ENCODE measurements at places on chromosomes 7 and 10.

DNA sequence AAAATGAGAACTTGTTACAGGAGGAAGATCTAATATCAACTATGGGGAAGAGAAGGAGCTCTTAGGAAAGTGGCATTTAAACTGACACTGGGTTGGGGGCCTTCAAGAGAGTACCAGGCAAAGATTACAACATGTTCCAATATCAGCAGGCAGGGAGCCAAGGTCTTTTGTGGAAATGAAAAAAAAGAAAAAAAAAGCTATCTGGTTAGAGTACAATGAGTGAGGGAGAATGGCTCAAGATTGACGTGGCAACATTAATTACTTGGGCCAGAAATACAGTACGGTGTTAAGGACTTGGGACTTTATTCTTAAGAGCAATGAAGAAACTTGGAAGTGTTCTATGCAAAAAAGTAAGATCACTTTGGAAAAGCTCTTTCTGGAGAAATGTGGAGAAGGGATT lies 132.3 kb upstream of the CDK1 start:
- DNase-seq, result no peak

DNA sequence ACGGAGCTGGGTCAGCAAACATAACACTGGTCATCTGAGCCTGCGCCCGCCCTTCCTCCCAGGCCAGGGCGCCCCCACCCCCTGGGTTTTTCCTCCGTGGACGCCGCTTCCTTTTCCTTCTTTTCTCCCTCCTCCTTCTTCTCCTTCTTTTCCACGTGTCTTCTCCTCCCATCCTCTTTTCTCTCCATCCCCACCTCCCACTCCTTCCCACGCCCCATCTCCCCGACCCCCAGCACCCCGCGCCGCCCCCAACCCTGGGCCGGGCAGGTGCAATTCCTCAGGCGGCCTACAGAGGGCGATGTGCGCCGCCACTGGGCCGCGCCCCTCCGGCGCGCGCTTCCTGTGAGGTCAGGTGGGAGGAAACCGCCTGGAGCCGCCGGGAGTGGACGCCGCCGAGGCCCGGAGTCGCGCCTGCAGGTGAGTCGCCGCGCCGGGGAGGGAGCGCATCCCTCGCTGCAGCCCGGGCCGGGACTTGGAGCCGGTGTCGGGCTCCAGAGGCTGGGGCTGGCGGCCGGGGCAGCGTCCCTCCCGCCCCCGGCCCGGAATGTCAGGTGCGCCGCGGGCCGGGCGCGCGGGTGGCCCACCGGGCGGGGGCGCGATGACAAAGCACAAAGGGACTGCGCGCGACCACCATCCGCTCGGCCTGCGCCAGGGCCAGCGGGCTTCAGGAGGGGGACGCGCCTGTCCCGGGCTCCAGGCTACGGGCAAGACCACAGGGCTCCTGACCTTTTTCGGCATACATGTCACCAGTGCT lies at the start of gene FAM241B:
Gene FAM241B, plus strand, starts transcription at position 351 of the 754 bp plus-strand sequence. CDS start 1,497 bp downstream, outside the sequence.
- no peak for DNase-seq

DNA sequence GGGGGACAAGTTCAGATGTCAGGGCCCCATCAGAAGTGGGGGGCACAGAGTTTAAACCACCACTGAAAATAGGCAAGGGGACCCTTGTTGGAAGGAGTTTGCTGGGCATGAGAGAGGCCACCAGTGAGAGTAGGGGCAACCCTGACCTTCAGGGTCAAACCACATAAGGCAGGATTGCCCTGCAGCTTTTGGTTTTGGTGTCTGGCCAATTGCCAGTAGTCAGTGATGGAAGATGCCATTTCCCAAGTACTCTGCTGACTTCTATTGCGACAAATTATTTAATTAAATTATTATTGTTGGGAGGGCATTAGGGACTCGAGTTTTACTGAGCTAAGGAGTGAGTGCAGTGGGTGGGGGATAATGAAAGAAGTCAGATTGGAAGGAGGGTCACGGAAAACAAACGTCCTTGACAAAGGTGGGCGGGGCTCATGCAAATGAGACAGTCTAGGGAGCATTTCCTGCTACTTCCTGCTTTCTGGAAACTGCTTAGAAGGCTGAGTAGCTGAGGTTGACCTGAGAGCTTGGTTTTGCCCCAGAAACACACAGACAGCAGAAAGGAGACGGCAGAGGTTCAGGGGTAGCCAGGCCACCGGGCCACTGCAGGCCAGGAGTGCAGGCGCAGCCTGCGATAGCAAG lies 74.2 kb upstream of the ANLN start:
- no peak for DNase-seq

DNA sequence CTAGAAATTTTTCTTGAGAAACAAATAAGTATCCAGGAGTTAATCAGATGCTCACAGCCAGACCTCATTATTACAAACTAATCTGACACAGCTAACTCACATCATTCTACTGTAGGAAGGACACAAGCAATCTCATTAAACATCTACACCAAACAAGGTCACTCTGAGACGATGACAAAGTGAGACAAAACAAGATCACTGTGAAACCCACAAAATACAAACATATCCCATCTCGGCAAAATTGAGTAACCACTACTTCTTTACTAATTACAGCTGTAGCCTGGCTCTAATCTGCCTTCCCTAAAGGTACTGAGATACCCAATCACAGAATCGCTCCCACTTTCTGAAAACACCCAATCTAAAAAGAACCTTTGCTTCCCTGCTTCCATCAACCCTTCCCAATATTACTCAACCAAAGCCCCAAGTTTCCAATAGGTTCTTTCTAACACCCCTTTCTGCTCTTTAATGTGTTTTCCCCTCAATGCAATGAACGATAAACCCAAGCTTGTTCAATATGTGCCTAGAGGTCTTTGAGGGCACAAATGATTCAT lies 26.9 kb downstream of the CCDC6 start:
- DNase-seq, result no peak

- peak; percentile 14 for DNase-seq
These were observed 453.1 kb downstream of the SORCS1 start for GRCh38 chr10:106711313-106711906.

DNA sequence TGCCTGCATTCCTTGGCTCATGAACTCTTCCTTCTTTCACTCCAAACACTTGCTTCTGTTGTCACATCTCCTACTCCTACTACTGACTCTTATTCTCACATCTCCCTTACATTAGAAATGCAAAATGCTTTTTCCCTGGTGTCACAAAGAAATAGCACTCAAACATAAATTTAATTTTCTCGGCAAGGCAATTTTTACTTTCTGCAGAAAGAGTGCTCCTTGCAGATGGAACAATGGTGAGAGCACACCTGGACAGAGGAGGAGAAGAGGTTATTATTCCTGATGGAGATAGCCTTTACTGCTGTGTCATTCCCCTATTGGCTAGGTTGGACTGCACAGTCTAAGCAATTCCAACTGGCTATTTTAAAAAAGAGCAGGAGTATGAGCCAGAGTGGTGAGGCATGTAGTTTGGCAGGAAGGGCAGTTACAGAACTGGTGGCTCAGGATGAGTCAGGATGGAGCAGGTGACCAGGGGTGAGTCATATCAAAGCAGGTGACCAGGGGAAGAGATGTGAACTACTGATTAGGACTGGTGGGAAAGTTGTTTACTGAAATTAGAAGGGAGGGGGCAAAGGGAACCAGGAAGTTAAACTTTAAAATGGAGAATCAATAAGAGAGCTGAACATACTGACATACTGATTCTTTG lies 52.9 kb downstream of the CYP2C9 start:
- DNase-seq, result no peak

GRCh38 chr7:39565538-39565937 lies 666 bp upstream of the YAE1 start:
- DNase-seq, result no peak

DNA sequence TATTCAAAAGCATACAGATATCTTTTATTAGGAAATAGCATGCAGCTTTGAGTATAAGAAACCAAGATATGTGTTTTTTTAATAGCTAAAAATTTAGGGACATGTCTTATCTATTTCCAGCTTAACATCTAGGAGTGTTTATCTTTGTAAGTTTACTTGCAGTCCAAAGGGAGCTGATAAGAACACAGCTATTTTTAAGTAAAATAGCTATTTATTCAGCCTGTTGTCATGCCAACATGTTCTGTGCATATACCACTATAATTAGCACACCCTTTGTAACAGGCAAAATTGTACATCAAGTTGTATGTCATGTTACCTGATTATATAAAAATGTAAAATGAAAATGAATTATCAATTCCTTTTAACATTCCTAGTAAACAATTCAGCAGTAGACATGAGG lies 29.6 kb downstream of the FAM133B start:
- DNase-seq, result no peak

DNA sequence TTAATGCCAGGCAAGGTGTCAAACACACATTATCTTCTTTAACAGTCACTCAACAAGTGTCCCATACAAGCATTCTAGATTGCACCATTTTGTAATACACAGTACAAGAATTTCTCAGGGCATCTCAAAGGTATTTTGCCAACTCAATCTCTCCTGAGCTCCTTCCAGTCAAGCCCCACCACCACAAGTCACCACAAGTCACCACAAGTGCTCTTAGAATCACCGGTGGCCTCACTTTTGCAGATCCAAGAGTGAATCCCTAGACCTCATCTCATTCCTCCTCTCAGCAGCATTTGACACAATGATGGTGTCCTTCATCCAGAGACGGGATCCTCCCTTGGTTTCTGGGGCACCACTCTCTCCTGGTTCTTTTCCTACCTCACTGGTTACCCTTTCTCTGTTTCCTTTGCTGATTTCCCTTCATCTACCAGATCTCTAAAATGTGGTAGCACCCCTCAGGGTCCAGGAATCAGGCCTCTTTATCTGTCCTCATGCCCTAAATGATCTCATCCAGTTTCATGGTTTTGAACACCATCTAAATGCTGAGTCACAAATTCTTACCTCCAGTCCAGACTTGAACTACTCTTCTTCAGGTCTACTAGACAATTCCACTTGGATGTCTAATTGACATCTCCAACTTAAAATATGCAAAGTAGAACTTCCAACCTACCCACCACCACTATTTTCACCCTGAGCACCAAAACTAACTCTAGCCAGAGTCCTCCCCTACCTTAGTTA lies 26.9 kb downstream of the VPS41 start:
- DNase-seq, result no peak

DNA sequence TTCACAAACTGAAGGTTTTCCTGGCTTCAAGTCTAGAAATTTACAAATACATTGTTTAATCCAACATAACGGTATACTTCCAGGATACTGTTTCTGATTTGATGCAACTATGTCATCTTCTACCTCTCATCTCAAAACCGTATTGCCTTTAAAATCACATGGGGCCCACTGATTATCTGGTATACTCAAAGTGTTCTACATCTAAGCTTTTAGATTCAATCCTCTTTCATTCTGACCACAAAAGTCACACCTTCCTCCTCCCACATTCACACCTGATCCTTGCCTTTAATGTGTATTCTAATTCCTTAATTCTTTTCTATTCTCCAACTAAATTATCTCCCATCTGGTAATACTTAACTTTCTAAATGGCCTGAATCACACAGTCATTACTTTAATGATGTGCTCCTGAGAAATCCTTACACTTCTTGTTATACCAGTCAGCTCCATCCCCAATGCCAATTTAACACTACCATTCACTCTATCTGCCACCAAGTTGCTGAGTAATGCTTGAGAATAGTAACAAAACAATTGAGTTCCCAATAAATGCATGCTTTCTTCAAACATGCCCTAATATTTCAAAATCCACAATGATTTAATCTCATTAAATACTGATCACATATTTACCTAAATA lies 13.0 kb downstream of the ATAD1 start:
- no peak for DNase-seq

DNA sequence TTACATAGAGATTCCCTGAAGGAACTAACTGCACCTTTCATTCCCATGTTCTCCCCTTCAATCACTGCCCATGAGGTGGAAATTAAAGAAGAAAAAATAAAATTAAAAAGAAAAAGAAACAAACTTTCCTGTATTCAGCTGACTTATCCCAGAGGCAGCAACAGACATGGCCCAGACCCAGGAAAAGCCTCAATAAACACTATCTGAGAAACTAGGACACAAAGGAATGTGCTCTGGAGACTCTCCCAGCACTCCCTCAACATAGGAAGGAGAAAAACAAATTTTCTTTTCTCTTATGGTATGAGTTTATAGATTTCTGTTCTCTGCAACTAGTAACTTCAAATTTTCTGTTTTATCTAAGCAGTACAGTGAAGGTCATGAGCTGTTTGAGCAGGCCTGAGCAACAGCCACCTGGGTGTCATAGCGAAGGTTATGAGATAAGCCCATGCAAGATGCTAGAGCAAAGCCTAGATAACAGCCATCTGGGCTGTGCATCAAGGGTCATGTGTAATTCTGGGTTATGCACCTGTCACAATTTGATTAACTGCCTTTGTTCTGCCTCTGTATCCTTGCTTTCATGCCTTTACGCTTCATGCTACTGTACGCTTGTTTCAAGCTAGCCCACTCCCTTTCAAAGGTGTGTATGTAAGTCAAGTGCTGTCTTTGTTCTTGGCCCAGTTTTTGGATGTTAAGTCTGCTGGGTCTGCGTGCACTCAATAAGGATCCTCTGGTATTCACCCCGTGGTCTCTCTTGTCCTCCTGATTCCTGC lies 11.0 kb upstream of the OR6B1 start:
- DNase-seq, result no peak

GRCh38 chr10:290026-290725 lies 154.9 kb downstream of the ZMYND11 start:
- DNase-seq, result no peak

GRCh38 chr10:86693721-86694369 lies 25.5 kb downstream of the LDB3 start:
- peak; percentile 28 for DNase-seq

- no peak for DNase-seq
These were observed at the start of gene CPA5 for GRCh38 chr7:130344271-130344866. Gene CPA5, plus strand, starts transcription at chr7:130344816. Its CDS starts 1,670 bp downstream, at chr7:130346486.

GRCh38 chr7:12655161-12655560 lies 32.3 kb upstream of the ARL4A start:
- no peak for DNase-seq

DNA sequence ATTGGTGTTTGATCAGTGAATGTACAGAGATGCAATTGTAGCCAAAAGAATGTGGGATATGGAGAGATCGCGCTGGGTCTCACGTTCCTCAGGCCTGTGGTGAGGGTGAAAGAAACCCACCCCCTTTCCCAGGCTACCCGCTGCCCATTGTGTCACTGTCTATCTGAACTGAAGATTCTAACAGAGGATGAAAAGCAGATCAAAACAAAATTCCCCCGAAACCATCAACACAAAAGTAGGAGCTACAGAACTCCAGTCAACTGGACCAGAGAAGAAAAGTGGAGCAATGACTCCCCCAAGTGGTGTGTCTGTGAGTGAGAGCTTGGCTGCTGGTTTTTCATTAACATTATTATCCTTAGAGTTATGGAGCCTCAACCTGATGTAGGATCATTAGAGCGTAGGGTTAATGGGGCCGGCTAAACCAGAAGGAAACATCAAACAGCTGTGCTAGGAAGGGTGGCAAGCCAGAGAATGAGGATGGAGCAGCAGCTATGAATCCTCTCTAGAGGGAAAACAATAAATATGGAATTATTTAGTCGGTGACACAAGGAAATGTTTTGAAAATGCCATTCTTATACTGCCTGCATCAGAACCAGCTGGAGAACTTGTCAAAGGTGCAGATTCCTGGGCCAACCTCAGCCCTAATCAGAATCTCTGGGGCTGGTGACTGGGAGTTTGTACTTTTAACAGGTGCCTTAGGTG lies 38.3 kb downstream of the AKR1B1 start:
- DNase-seq, result peak; percentile 43

DNA sequence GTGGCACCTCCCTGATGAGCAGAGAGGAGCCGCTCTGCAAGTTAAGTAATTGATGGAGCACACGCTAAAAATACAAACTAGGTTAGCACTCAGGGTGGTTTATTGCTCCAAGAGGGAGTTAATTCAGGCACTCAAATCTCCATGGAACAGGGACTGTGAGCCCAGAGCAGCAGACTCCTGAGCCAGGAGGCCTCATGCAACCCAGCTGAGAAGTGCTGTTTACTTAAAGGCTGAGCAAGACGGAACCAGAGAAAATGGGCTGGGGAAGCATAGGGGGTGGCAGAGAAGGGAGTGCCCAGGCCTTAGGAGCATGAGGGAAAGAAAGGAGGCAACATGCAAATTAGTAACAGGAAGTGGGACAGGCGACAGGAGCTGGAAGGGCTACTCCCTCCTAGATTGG lies 174.1 kb downstream of the KCNMA1 start:
- no peak for DNase-seq
